ENCODE measurements at places on chromosomes 3 and 15. TPM values are rescaled to one million over a fixed set of nuclear protein-coding genes. Genes with fewer than 3 reads are reported as not detected.

Gene SLC27A2
- 32.2 TPM for total RNA-seq

Gene MYH15
- total RNA-seq, result 0.15 TPM

Gene SPRED1
- total RNA-seq, result 5.7 TPM

Gene PLSCR2
- not detected for total RNA-seq

Gene SERPINI2
- not detected for total RNA-seq
